ENCODE measurements at places on chromosomes 7 and 10.
A peak's percentile ranks its signal among the peaks of the same experiment; 100 is the strongest.

GRCh38 chr7:143216151-143216550, 5.7 kb upstream of the TAS2R40 start:
- DNase-seq: peak; percentile 18

DNA sequence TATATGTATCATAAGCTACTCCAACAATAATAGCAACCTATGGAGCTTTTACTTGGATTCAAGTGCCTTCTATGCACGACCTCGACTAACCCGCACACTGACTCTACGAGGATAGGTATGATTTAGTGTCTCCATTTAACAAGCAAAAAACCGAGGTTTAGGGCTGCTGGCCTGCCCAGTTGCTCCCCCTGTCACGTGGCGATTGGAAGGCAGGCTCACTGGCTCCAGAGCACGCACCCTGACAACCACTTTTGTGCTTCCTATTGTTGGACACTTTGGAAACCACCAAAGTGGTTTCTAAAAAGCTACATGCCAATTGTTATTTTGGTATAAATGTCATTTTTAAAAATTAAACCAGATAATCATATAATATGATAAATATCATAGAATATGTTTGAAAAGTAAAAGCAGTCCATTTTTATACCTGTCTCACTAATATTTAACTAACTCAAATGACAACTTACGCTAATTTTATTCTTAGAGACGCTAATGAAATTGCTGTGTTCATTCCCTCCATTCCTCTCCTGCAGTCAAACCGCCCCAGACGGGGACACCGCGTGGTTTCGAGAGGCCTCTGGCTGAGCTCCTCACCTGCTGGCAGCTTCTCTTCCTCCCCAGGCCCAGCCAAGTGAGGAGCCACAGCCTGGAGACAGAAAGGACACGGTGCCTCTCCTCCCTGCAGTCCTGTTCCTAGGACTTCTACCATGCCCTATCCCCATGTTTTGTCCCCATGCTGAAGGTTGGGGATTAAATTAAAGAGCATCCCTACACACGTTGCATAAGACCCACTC, 22.2 kb upstream of the RHEB start:
- DNase-seq: no peak

DNA sequence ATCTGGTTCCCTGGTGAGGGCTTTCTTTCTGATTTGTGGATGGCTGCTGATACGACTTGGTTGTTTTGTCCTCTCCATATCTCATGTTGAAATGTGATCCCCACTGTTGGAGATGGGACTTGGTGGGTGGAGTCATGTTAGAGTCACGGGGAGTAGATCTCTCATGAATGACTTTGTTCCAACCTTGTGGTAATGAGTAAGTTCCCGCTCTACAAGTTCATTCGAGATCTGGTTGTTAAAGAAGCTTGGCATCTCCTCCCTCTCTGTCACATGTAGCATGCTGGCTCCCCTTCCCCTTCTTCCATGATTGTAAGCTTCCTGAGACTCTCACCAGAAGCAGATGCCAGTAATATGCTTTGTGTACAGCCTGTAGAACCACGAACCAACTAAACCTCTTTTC, 37.1 kb upstream of the NXPH1 start:
- DNase-seq: no peak

DNA sequence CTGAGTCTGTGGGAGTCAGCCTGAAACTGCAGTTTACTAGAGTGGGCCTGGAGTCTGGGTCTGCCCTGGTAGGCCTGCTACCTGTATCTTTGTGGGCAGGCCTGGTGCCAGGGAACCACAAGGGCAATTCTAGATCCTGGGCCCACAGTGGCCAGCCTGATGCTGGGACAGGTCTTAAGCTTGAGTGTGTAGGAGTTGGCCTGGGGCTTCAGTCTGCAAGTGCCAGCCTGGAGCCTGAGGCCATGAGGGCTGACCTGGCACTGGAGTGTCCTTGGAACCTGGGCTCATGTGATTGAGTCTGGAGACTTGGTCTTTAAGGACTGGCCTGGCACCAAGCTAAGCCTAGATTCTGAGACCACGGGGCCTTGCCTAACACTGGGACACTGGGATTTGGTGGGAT, 245.7 kb upstream of the TEX47 start:
- no peak for DNase-seq

GRCh38 chr10:110252151-110252550, 44.7 kb downstream of the MXI1 start:
- no peak for DNase-seq

DNA sequence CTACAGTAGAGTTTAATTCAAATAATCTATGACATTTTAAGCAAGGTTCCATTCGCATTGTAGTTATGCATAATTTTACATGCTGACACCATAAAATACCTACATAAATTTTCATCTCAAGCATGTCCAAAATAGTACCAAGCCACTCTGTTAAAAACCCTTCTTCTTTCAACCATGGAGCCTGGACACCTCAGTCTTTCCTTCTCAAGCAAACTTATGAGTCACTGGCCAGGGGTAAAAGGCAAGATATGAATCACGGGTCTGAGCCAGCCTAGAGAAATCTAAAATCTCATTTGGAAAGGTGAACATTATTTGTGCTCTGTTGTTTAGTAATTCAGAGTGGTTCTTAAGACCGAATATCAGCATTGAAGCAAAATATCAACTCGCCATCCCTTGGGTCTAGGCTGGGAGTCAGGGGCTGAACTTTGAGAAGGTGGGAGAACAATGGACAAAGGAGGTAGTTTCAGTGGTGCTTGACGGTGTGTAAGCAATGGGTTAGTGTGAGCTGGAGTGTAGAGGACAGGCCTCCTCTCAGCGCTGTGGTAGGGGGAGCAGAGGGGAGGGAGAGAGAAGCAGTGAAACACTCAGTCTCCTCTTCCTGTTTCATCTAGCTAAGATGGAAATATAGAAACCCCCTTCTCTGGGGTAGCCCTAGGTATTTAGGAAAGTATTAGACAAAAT, 19.1 kb upstream of the GPAM start:
- DNase-seq: peak; percentile 11

DNA sequence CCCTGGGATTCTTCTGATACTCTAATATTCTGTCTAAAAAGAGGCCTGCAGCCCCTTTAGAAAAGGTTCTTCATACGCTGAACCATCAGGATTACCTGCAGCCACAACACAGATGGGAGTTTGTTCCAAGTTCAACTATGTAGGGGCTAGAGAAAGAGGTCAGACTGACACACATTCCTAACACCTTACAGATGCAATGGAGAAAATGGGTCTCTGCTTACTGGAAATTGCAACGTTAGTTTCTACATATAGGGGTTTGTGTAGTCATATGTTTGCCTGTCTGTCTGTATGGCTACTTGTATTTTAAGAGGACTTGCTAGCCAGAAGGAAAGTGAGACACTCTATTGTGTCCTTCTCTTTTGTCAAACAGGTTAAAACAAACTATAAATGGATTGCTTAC, 618.5 kb downstream of the INHBA start:
- DNase-seq: no peak

DNA sequence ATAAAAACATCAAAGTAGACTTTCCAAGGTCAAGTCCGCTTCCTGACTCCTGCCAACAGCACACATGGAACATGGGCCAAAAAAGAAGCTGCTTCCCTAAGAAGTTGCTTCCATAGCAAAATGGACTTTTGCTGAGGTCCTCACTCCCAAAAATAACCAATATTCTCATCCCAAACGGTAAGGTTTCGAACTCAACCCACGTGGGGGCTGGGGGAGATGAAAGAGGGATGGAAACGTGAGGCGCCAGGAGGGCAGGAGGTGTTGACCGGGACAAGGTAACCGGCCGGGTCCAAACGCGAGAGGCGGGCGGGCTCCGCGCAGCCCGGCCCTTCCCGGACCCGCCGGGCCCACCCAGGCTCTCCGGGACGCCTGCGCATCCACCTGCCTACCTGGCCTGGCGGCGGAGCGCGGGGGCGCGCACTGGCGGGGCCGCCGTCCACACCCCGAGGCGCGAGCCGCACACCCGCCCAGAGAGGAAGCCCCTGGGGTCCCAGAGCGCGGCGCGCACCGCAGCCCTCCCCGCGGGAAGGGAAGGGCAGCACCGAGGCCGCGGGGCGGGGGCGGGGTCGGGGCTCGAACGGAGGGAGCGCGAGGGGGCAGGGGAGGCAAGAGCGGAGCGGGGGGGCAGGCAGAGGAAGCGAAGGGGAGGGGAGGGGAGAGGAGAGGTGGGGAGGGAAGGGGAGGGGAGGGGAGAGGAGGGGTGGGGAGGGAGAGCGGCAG, 742 bp downstream of the LMBR1 start:
- peak; percentile 18 for DNase-seq

- DNase-seq: no peak
Measured at GRCh38 chr10:23914641-23915040, 294.3 kb upstream of the KIAA1217 start.

DNA sequence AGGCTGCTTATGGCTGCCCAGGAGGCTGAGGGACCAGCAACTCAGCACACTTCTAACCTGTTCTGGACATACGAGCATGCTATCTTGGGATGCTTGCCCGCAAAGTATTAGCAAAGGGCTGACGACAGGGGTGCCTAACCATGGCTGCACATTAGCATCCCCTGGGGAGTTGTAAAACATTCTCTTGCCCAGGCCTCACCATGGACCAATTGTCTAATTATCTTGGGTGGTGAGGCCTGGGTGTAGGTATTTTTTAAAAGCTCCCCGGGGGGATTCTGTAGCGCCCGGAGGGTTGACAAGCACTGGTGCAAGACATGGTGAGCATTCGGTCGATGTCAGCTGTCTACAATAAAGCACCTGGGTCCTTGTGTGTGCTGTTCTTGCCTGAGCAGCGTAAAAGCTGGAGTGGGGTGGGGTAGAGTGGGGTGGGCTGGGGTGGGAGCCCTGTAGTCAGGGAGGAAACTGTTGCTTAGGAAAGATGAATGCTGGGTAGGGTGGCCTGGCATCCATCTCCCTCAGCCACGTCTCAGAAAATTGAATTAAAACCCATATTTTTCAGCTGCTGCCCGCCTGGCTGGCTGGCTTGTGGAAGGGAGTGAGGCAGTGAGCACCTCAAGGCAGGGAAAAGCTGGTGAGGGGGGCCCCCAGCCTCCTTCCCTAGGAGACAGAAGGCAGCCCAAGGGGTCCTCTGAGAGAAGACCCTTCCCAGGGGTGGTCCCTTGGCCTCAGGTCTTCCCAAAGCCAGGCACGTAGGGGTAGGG, 2.9 kb upstream of the ADCYAP1R1 start:
- no peak for DNase-seq

- DNase-seq: no peak
Measured at GRCh38 chr10:78346721-78347120, 313.1 kb downstream of the RPS24 start.

GRCh38 chr7:116219834-116220233, 9.5 kb downstream of the TES start:
- DNase-seq: no peak

DNA sequence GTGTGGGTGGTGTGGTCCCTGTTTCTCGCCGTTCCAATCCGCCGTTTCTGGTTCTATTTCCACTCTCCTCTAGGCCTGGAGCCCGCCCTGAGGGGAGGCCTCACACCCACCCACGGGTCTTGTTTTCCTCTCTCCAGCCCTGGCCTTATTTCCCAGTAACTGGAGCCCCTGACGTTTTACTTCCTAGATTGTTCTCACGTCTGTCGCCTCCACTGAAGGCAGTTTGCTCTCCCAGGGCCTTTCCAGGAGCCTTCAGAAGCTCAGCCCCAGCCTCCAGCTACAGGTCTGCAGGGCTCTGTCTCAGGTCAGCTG, 30.6 kb downstream of the CFAP46 start:
- DNase-seq: no peak

GRCh38 chr7:54345746-54346145, 196.4 kb upstream of the VSTM2A start:
- no peak for DNase-seq

GRCh38 chr10:22252801-22253579, 35.2 kb upstream of the EBLN1 start:
- DNase-seq: no peak

GRCh38 chr7:105013221-105013815, 687 bp upstream of the KMT2E start:
- peak; percentile 88 for DNase-seq

GRCh38 chr10:102185811-102186527, 33.8 kb downstream of the NOLC1 start:
- DNase-seq: no peak

DNA sequence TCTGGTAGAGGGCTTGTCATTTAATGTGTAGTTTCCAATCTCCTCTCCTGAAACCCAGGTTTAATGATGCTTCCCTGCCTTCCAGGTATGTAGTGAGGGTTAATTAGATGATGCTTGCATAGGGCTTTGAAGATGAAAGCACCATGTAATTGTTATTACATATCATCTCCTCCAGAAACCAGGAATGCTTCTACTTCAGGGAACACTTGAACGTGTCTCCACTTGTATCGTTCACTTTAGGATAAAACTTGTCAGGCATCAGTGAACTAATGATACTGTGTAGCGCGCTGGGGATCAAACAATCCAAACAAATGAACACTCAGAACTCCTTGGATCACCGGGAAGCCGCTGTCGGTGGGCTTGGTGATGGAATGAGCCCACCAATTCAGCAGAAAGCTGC, 260.9 kb upstream of the FZD8 start:
- DNase-seq: no peak

GRCh38 chr7:134618756-134619530, 27.7 kb upstream of the BPGM start:
- peak; percentile 59 for DNase-seq

DNA sequence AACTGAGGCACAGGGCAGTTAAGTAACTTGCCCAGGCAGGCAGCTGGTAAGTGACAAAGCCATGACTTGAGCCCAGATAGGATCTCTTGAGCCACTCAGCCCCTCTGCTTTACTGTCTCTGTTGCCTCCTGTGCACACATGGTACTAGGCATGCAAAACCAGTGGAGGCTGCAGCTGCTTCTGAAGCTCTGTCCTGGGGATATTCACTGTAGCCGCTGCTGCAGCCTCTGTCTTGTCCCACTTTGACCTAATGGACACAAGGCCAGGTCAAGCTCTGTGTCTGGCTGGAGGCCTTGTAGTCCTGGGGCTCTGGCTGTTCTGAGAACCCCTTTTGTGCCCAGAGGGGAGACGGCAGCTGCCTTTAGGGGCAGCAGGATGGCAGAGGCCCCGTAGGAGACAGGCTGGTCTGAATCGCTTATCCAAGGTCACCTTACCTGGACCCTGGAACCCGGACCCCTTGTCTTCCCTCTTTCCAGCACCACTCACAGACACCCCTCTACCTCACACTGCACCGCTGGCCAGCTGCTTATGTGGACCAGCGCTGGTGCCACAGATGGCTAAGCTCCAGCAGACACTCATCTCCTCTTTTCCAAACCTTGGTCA, 57.6 kb downstream of the TSPAN15 start:
- no peak for DNase-seq

- DNase-seq: no peak
Measured at GRCh38 chr7:88760136-88760515, 626 bp downstream of the ZNF804B start.

DNA sequence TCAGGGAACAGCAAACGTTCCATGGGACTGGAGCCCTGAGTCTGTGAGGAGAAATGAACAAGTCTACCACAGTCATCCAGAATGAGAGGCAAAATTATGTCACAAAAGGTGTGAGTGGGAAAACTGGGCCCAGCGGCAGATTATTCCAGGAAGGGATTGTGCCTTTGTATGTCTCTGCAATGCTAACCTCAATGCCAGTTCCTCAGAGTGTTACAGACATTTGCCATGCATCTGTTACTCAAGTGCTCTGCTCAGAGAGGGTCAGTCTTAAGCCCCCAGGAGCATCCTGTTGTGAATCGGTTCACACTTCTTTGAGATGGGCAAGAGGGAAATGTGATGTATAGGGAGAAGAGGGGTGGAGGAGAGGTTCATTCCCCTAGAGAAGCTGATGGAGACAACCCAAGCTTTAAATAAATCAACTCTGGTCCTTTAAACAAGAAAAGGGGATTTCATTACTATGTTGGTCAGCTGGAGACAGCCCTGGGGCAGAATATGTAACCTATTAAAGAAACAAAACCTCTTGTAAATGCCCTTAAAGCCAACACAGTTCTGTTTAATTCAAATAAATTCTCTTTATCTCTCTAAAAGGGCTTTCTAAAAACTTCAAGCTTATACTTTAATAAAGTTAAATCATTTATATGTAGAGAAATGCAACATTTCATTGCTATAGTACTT, 85.9 kb upstream of the GRB10 start:
- DNase-seq: no peak
